AG09309 (cell line): ENCODE measurements at places on chromosomes 16 and 17.

- DNase-seq: no peak
These were observed 49.4 kb downstream of the BEAN1 start for GRCh38 chr16:66476328-66477027.

DNA sequence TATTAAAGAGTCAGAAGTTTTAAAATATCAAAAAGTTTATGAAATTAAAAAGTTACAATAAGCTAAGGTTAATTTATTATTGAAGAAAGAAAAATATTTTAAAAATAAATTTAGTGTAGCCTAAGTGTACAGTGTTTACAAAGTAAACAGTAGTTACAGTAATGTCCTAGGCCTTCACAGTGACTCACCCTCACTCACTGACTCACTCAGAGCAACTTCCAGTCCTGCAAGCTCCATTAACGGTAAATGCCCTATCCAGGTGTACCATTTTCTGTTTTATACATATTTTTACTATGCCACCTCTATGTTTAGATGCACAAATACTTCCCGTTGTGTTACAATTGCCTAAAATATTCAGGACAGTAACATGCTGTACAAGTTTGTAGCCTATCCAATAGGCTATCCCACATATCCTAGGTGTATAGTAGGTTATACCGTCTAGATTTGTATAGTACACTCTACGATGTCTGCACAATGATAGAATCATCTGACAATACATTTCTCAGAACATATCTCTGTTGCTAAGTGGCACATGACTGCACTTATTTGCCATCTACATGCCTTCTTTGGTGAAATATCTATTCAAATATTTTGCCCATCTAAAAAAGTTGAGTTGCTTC, 67.2 kb upstream of the WSB1 start:
- no peak for DNase-seq

DNA sequence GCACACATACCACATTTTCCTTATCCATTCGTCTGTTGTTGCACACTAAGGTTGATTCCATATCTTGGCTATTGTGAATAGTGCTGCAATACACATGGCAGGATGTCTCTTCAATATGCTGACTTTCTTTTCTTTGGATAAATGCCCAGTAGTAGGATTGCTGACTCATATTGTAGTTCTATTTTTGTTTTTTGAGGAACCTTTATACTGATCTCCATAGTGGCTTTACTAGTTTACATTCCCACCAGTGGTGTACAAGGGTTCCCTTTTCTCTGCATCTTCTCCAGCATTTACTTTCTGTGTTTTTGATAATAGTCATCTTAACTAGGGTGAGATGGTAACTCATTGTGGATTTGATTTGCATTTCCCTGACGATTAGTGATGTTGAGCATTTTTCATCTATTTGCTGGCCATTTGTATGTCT, 118.1 kb downstream of the STXBP4 start:
- peak; percentile 60 for DNase-seq

- no peak for DNase-seq
These were observed 4.1 kb downstream of the CFAP20 start for GRCh38 chr16:58125041-58125440.

GRCh38 chr16:65077181-65077580, 44.7 kb downstream of the CDH11 start:
- no peak for DNase-seq

DNA sequence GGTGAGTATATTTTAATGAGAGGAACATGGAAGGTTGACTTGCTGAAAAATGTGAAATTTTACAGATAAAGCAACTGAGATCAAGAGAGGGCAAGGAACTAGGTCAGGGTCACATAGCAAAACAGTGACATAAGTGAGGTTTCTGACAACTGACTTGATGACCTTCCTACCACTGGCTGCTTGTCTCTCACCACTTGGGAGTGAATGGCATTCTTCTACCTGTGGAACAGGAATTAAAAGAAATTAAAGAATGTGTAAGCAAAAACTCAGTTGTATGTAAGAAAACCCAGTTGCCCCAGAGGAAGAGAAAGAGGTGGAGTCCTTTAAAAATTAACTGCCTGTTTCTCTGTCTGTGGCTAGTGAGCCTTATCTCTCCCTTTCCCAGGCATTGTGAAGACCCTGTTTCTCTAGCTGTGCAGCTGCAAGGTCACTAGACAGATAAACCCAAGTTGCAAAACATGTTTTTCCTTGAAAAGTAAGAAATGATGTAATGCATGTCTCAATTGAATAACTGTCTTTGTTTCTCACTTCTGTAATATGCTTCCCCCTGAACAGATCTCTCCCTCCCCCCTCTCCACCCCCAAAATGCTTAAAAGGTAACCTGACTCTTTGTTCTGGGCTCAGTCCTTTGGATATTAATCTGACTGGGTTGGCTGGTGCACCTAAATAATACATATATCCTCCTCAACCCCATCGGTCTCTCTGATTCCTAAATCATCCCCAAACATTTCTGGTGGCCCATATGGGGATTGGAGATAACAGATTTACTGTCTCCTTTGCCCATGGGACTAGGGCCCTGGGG, 23.4 kb downstream of the ACSM1 start:
- DNase-seq: no peak

DNA sequence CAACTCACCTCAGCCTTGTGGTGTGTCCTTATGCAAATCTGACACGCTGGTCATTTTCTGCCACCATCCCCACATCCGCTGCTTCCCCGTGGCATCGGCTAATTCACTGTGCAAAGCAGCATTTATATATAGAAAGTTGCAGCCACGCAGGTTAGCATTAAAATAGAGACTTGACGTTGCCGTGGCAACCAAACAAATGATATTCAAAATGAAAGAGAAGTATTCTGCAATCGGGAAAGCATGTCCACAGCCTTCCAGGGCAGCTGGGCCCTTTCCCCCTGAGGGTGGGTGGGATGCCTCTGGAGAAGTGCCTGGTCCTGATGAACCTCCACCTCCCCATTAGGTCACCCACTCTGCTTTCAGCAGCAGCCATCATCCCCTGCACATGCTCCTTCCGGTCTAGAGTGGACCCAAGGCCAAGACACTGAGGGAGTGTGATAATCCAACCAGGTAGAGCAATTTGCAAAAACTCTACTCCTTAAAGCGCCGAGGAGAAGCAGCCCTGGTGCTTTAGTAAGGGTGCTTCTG, 138.7 kb downstream of the GAS7 start:
- no peak for DNase-seq

- DNase-seq: no peak
These were observed 323.8 kb upstream of the TNRC6C start for GRCh38 chr17:77634710-77635109.

DNA sequence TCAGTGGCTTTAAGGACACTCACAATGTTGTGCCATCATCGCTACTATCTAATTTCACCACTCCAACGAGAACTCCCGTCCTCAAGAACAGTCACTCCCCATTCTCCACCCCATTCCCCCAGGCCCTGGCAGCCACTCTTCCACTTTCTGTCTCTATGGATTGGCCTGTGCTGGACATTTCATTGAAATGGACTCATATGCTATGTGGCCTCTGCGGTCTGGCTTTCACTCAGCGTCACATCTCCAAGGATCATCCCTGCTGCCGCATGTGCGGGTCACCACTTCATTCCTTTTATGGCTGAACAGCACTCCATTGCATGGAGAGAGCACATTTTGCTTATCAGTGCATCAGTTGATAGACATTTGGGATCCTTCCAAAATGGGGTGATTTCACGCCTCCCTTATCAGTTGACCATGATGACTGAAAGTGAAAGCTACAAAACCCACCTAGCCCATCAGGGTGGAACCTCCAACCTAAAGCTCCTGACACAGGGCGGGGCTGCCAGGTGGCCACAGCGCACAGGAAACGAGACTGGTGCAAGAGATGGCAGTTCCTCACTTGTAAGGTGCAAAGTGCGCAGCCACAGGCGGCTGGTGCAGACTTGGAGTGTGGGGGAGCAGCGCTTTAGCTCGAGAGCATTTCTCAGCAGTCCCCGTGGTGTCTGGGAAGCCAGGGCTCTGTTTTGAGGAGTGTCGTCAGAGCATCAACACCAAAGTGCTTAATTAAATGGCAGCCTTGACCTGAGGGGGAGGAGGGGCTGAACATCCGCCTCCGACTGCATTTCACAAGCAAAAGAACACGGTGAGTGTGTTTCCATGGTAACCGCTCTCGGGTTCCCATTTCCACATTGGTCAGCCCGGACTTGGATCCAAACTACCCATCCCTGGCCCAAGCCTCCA, 23.8 kb downstream of the COTL1 start:
- no peak for DNase-seq

- DNase-seq: no peak
These were observed 14.8 kb upstream of the MTMR4 start for GRCh38 chr17:58529275-58529674.

GRCh38 chr17:6269478-6269877, 165.4 kb downstream of the AIPL1 start:
- no peak for DNase-seq

DNA sequence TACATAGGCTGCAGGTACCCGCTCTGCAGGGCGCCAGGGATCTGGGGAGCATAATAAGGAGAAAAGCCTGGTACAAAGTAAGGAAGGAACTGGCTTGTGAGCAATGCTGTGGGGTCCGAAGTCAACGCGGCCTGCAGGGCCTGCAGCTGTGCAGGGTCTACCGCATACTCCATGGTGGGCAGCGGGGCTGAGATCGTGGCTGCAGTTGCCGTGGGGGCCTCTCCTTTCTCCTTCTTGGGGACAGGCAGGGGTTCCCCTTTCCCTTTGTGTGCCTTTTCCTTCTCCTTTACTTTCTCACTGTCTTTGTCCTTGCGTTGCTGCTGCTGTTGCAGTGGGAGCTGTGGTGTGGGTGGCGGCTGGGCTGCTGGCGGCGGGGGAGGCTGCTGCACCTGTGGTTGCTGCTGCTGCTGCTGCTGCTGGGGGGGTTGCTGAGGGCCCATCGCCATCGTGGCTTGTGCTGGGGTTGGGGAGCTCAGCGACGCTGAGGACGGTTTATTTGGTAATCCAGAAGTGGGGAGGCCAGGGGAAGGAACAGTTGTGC, 259.6 kb downstream of the ZFHX3 start:
- DNase-seq: no peak

DNA sequence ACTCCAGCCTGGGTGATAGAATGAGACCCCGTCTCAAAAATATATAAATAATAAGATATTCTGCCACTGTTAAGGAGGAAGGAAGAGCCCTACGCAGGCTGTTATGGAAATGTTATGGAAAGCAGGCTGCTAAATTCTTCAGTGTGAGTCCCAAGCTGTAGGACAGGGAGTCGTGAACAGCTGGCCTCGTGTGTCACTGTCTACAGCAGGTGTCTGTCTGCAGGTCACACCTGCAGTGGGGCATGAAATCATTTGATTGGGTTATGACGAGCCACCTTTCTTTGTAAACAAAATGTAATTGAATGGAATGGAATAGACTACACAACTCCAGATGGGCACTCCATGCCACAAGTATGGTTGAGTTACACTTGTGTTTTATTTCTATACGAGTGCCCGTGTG, 15.6 kb upstream of the LITAF start:
- DNase-seq: no peak

- no peak for DNase-seq
These were observed 144.6 kb upstream of the PLCG2 start for GRCh38 chr16:81634380-81635062.

GRCh38 chr16:79571065-79571902, 29.3 kb downstream of the MAF start:
- no peak for DNase-seq

DNA sequence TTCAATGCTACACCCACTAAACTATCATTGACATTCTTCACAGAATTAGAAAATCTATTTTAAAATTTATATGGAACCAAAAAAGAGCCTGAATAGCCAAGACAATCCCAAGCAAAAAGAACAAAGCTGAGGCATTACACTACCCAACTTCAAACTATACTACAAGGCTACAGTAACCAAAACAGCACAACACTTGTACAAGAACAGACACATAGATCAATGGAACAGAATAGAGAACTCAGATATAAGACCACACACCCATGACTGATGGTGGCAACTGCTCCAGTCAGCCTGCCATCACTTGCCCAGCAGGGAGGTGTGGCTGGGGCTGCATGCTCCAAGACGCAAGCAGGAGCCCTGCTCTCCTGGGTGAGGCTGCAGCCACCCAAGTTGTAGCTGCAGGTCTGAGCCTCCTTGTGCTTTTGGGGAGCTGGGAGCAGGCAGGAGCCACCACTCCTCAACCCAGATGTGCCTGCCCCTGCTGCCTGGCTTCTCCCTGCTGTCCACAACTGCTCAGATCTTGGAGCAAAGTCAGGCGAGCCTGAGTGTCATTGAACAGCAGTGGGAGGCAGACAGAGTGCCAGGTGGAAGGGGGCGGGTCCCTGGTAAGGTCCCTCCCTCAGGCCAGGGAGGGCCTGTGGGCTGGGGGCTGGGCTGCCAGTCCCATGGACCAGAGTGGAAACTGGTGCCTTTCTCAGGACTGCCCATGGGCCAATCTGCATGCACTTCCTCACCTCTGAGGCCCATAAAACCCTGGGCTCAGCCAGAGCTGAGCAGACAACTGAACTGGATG, 24.7 kb downstream of the SSH2 start:
- DNase-seq: no peak

DNA sequence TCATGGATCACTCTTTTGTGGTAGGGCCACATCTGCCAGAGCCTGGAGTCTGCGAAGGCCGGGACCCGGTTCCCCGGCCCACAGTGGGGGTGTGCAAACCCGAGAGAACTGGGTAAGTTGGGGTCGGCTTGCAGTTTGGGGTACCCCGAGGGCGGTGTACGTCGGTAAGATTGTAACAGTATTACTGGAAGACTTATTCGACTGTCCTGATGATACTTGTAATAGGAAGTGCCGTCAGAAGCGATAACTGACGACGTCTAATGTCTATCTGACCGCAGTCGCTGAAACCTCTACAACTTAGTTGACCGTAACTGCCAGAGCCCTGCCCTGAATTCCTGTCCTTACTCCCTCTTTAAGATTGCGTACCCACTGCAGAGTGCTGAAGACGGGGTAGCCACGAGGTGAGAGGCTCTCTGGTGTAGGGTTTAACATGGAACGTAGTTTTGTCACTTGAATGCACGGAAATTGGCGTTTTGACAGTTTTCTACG, 24.0 kb downstream of the TRPV2 start:
- DNase-seq: no peak

- peak; percentile 70 for DNase-seq
These were observed 25.2 kb upstream of the CIBAR2 start for GRCh38 chr16:85137323-85138072.

DNA sequence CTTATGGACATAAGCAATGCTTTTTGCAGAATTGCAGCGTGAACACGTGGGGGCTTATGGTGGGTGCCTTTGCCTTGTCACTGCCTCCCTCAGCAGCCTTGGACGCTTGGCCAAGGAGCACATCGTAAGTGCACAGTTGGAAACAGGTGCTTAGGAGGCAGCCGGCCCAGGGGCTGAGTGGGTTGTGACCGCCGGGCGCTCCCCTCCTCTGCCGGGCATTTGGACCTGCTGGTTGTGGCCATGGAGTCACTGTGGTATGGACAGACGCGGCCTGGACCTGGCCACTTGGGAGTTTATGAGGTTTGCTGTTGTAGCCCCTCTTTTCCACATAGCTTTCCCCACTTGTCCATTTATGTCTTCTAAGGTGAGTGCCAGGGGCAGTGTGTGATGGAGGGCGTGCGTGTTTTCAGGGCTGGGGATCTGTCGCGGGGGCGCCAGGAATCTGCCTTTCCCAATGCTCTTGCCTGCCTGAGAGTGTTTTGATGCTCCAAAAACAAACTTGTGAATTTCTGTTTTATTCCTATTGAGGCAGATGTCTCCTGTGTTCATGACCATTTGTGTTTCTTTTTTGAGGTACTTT, 49.2 kb downstream of the PDPK1 start:
- no peak for DNase-seq
